Stimulated activated CD8-positive, alpha-beta memory T cell treated with anti-CD3 and anti-CD28 coated beads, Interleukin-12 subunit alpha, Interleukin-12 subunit beta, amount 100 ng/mL, for 1 hour (primary cell): ENCODE measurements at places on chromosomes 11 and 22.

GRCh38 chr11:12834166-12834565, 159.9 kb downstream of the TEAD1 start:
- no peak for DNase-seq

DNA sequence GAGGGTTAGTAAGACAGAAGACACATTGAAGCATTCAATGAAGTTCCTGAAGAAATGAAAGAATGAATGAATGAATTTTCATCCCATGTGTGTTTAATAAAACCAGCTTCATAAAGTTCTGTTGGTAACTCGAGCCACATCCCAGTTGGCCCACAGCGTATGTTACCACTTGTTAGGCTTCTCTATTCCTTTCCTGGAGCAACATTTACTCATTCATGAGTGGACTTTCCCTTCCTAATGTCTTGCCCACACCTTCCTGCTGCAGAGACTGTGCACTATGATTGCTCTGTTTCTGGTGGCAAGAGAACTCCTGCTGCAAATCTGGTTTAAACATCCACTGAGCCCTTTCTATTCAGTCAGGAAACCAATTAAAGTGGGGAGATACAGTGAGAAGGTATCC, 7.0 kb downstream of the OR52R1 start:
- no peak for DNase-seq

DNA sequence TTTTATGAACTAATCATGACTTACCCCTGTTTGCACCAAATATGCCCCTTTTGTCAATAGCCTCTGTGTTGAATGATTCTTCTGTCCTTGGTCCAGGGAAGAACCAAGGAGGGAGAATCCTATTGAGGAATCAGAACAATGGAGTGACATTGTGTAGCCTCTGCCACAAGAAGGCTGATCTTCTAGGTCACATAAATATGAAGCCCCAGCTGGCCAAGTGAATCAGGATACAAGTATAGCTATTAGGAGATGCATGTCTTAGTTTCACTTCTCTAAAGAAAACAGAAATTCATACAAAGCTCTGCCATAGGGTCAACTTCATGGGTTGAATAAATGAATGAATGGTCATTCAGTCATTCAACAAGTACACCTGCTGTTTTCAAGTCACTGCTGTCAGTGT, 118.2 kb upstream of the BLID start:
- no peak for DNase-seq

- DNase-seq: no peak
Measured at GRCh38 chr22:39457198-39457555, 365 bp downstream of the MGAT3 start.

GRCh38 chr11:25650319-25650718, 681.6 kb upstream of the ANO3 start:
- DNase-seq: no peak
